ENCODE measurements at places on chromosomes 4 and X.
A peak's percentile ranks its signal among the peaks of the same experiment; 100 is the strongest.

DNA sequence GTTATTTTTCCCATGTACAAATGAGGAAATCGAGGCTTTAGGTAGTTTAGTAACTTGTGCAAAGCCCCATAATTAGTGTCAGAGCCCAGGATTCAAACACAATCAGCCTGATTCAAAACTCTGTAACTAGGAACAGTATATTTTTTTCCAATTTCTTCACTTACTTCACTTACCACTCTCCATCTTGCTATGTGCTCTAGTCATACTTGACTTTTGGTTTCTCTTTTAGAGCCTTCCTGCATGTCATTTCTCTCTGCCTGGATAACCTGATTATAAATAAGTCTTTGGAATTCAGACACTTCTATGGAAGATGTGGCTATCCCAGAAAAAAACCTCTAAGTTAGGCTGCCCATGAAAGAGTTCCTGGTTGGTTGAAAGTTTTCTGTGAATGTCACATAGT is 22.2 kb downstream of the SATL1 start:
- no peak for DNase-seq

GRCh38 chr4:70915036-70915815 is 13.1 kb downstream of the MOB1B start:
- no peak for DNase-seq

DNA sequence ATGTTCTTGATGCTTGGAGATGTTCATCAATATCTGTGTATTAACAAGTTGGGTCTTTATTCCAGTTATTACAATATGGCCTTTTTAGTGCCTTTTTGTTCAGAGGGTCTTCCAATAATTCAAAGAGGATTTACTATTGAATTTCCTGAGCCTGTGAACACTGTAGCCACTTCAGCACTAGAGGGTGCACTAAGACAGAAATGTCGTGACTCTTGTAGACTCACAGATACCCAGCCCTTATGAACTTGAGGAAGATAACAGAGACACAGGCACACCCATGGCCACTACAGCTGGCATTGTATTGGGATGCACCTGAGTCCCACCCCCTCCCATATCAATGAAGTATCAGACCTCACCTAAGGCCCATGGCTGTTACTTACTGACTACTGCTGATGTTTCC is 54.4 kb upstream of the ACTRT1 start:
- DNase-seq, result no peak

GRCh38 chrX:790041-790506 is 159.5 kb downstream of the SHOX start:
- no peak for DNase-seq

DNA sequence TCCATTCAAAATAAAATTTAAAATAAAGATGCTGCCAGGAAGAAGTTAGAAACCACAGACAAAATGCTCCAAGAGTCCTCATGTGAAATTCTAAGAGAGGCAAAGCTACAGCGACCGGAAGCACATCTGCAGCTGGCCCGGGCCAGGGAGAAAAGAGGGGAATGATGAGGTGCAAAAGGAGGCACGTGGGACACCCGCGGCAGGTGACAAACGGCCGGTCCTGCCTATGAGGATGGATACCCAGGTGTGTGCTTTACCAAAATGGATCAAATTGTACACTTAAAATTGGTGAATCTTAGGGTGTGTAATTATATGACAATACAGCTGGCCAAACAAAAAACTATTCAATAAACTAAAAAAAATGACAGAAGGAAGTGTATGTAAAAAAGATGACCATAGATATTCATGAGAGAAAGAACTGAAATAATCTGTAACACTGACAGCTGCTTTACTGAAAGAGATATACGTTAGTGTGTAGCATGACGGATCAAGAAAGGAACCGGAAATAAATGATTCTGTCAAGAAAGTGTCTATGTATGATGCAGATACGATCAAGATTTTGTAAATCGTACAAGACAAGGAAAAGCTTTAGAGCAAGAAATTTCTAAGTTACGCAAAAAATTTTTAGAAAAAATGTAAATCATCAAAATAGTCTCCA is 29.5 kb downstream of the PPP2R3B start:
- no peak for DNase-seq

- DNase-seq, result no peak
Observed at GRCh38 chr4:140884431-140885058, 128.4 kb upstream of the TBC1D9 start.

DNA sequence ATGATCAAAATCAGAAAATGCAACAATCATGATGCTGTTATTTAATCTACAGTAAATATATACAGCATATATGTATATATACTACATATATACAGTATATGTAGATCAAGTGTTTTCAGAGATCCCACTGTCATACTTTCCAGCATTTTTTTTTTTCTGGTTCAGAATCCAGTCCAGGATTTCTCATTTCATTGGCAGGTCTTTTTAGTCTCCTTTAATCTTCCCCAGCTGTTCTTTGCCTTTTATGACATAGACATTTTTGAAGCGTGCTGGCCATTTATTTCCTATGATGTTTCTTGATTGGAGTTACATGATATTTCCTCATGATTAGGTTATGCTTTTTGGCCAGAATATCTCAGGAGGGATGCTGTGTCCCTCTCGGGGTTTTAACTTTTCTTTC is 92.0 kb upstream of the TLR2 start:
- no peak for DNase-seq

- DNase-seq, result no peak
Observed at GRCh38 chr4:78155616-78156105, 98.5 kb downstream of the FRAS1 start.

GRCh38 chr4:153728660-153729059 is 31.2 kb downstream of the RNF175 start:
- no peak for DNase-seq

GRCh38 chr4:6250235-6250983 is 19.2 kb upstream of the WFS1 start:
- no peak for DNase-seq

DNA sequence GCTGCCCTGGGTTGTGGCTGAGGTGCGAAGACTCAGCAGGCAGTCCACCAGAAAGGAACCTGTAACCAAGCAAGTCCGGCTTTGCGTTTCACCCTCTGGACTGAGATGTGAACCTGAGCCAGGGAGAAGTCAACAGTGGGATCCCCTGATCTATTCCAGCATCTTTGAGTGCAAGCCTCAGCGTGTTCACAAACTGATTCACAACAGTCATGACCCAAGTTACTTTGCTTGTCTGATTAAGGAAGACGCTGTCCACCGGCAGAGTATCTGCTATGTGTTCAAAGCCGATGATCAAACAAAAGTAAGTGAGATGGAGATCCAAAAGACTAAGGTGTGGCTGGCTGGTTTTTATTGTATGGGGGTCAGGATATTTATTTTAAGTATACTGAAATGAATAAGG is 11.3 kb downstream of the TBC1D1 start:
- DNase-seq, result no peak

- DNase-seq, result no peak
Observed at GRCh38 chrX:131068945-131069719, 11.0 kb downstream of the ARHGAP36 start.

DNA sequence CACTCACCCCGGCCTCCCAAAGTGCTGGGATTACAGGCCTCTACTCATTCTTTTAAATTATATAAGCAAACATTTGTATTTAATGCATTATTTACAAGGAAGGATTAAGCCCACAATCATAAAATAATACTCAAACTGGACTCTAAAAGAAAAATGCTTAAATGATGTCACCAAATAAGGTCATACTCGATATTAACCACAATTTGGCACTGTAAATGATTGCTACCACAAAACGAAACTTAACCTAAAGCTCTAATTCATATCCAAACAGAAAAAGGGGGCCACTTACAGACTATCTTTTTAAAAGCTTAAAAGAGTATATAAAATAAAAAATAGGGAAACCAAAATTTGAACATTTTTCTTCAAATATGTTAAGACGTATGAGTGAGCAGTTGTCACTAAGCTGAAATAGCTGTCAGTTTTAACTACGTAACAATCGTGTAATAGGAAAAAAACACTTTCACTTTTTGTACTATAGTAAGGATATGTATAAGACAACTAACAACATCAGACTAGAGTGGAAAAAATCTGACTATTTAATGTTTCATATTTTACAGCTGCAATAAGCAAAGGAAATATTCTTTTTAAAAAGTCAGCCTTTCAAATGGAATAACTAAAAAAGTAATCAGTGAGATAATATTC is 108.2 kb upstream of the GPR34 start:
- DNase-seq, result no peak

- DNase-seq, result no peak
Observed at GRCh38 chr4:62543002-62543401, 1342.9 kb downstream of the ADGRL3 start.

- no peak for DNase-seq
Observed at GRCh38 chr4:156781852-156782251, 189.7 kb downstream of the PDGFC start.

DNA sequence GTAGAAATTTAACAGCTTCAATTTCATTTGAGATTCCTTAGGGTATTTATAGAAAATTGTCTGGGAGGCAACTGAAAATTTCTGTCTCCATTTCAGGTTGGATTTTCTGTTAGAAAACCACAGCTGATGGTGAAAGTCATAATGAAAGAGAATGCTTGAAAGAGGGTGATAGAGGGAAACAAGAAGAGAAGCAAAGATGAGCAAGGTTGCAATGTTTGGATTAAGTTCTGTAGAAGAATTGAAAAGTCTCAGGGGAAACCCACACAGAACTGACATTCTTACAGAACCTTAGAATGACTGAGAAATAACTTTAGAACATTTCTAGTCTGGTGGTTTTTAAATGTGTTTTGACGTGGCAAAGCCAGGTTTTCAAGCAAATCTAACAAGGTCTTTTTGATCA is 14.7 kb downstream of the GBA3 start:
- no peak for DNase-seq

DNA sequence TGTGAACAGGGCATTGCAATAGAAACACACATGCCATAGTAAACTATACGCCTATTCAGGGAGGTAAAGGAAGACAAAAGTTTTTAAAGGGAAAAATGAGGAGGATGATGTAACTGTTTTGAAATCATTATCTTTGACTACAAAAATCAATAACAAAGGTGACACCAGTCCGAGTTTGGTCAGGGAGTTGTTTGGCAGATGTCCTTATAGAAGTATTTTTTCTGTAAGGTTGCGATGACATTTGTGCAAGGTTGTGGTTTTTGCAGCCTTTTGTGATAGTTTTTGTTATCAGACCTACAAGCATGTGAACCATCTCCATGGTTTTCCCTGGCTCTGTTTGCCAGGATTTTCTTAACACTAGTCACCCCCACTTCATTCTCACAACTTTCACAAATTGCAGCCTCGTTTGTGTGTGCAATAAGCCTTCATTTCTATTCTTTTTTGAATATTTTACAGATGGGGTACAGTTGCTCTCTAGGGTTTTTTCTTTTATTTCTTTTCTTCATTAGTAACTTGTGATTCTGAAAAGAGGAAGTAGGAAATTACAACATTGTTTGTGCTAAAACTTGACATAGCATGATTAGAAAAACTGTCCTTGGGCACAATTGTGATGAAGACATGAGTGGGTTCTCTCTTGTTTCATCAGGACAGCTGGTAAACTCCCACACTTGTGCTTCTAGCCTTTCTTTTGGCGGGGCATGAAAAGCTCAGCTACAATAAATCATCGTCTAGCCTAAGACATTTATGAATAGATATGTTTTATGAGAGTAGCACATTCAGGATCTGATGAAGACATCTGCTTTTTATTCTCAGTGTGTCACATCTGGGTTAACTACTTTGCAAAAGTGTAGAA is 60.2 kb upstream of the PNPLA4 start:
- no peak for DNase-seq

- no peak for DNase-seq
Observed at GRCh38 chr4:139593091-139593564, 37.1 kb upstream of the SETD7 start.

DNA sequence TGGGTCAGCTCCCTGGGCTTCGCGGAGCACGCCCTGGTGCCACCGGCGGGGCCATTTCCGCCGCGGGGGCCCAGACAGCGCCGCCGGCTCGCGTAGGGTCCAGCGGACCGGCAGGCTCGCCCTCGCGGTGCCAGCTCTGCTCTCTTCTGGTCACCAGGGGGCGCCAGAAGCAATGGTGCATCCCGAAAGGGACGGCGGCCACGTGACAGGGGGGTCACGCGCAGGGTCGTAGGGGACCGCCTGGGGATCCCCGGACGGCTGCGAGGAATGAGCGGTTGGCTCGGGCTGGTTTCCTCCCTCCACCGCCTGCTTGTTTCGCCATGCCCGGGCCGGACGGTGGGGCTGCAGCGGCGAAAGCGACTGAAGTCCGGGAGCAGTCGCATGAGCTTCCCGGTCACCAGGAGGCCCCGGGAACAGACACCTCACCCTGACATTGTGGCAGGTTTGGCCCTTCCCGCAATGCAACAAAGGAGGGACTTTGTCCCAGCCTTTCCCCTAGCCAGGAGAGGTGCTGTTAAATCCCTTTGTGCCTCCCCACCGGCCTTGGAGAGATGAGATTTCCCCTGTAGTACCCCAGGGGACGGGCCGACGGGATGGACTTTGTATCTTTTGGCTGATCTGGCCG is 15.8 kb downstream of the ZCCHC12 start:
- DNase-seq, result peak; percentile 41

GRCh38 chrX:120739300-120739699 is 109.4 kb upstream of the C1GALT1C1 start:
- DNase-seq, result no peak

DNA sequence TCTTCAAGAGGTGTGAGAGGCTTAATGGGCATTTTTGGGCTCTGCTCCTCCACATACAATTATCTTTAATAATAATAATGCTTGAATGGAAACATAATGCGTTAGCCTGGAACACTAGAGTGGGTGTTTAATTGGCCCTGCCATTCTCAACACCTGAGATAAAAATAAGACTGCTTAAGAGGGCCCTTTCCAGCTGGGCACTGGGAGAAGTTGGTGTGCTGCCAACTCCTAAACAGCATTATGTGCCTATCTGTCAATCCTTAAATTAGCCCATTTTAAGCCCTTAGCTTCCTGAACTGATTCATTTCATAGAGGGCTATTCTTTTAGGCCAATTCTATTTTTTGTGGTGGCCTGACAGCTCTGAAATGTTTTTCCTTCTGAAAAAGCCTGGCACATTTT is 211.1 kb upstream of the ZIC3 start:
- DNase-seq, result no peak

All from breast epithelium (tissue), 4 donors.